ENCODE measurements at places on chromosomes 7 and 10.

DNA sequence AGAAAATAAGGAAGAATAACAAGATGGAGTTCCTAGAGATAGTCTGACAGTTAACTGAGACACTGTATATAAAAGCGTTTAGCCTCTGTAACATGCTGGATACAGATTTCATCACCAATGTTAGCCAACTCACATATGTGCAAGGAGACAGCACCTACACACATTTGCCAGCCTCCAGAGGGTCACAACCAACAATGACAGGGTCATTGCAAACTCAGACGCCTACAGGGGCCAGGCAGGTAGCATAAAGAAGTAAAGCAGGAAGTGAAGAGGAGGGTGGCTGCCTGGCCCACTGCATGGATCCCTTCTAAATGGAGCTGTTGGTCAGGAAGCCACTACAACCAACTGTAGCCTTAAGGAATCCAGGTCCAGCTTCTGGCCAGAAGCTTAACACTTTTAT lies 50.4 kb downstream of the NRAP start:
- DNase-seq, result no peak

DNA sequence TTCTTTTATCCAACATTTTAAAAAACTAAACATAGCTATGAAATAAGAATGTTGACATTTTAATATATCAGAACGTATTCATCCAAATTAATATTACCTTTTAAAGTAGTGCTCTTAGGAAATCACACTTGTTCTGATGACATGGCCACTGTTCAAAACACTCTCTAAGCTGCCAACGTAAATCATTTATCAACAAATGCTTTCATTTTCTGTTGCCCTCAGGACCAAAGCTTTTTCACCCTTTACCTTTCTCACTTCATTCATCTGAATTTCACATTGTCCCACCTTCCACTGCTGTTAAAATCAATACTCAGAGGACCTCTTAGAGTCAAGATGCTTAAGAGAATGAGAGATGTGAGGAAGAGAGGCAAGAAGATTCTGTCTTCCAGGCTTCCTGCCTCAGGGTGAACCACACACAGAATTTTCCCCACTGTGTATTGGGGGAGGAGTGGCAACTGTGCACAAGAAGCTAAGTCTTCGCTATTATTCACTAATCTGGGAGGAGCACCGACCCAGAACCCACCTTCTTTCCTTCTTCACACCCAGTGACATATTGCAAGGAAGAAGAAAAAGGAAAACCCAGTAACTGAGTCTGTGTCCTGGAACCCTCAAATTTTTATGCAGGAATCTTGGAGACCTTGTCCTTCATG lies 21.0 kb downstream of the HIBADH start:
- no peak for DNase-seq

GRCh38 chr10:21953585-21954057 lies 49.9 kb downstream of the DNAJC1 start:
- no peak for DNase-seq

- DNase-seq, result no peak
Measured at GRCh38 chr10:33681595-33681994, 347.1 kb upstream of the NRP1 start.

- no peak for DNase-seq
Measured at GRCh38 chr7:90337106-90337505, 9.4 kb upstream of the GTPBP10 start.

Data from effector memory CD4-positive, alpha-beta T cell (primary cell).